ENCODE measurements at places on chromosomes 3 and 15.

DNA sequence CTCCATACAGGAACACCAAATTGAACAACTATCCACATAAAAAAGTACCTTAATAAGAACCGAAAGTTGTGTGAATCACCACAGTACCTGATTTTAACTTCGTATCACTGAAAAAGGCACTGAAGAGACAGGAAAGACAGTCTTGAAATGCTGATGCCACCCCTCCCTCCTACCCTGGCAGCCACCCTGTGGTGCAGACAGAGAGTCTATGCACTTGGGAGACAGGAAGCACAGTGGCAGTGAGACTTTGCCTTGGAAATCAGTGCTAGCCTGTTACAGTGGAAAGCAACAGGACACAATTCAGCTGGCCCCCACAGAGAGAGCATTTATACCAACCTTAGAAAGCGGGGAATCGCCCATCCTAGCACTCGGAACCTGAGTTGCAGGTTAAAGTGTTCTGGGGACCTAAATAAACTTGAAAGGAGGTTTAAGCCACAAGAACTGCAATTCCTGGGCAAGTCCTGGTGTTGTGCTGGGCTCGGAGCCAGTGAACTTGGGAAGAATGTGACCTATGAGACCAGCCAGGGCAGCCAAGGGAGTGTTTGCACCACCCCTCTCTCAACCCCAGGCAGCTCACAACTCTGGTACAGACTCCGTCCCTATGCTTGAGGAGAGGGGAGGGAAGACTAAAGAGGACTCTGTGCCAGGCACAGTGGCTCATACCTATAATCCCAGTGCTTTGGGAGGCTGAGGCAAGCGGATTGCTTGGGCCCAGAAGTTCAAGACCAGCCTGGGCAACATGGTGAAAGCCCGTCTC lies 240.1 kb downstream of the ISL2 start:
- DNase-seq = no peak

- no peak for DNase-seq
Measured at GRCh38 chr3:192935441-192935840, 17.8 kb upstream of the MB21D2 start.

GRCh38 chr3:25455441-25456132 lies 27.5 kb downstream of the RARB start:
- no peak for DNase-seq

- DNase-seq = no peak
Measured at GRCh38 chr3:54691289-54691771, 236.5 kb downstream of the LRTM1 start.

GRCh38 chr15:94080416-94080815 lies 150.9 kb upstream of the MCTP2 start:
- DNase-seq = no peak

DNA sequence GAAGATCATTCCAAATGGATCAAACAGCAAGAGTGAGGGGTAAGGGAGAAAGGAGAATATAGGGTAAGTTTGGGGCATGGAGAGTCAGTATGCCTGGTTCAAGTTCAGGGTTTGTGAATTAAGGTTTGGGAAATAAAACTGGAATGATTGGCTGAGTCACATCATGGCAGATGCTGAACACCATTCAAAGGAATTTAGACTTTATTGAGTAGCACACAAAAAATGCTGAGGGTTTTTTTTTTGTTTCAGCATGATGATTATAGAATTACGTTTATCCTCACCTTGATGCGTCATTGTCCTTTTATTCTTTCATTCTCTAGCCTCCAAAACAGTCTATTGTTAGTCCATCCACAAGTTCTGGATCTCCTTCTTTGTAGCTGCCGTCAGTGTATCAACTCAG lies 220.0 kb upstream of the UMPS start:
- no peak for DNase-seq

DNA sequence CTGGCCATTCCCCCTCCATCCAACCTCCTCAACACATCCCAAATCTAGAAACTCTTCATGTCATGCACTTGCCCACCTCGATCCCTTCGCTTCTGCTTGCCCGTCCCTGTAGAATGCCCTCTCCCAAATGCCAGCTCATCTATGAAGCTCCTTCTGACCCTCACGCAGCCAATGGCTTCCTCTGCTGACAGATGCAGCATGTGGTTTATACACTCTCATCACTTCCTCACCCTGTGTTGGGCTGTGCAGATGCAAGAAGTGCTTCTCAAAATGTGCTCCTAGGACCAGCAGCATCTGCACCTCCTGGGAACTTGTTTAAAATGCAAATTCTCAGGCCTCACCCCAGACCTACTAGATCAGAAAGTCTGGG lies 51.7 kb downstream of the SEMA5B start:
- no peak for DNase-seq

DNA sequence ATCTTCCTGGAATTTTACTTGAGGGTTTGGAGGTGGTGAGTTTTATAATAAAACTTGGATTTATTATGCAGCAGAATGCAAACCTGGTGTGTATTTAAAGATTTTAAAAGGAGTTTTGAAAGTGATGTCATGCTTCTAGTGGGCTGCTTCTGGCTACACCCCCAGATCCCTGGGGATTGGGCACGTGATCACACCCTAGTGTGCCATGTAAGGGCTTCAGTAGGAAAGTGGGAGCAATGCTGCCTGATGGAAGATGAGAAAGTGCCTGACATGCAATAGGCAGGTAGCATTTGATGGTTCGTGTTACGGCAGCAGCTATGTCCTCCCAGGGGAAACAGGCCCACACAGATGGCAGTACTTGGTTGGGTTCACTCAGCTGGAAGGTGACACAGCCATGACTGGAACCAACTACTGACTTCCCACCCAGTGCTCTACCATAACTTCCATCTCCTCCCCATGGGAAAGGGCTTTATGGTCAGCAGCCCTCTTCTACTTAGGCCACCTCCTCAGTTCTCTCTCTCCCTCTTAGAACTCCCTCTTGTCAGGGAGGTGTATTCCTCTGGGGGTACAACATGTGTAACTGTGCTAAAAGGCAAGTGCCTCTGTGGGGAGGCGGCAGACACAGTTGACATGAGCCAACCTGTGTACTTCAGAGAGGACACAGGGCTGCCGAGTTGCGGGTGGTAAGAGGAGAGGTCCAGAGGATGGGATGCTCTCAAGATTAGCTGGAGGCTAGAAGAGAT lies 5.6 kb downstream of the ITPKA start:
- DNase-seq = no peak

DNA sequence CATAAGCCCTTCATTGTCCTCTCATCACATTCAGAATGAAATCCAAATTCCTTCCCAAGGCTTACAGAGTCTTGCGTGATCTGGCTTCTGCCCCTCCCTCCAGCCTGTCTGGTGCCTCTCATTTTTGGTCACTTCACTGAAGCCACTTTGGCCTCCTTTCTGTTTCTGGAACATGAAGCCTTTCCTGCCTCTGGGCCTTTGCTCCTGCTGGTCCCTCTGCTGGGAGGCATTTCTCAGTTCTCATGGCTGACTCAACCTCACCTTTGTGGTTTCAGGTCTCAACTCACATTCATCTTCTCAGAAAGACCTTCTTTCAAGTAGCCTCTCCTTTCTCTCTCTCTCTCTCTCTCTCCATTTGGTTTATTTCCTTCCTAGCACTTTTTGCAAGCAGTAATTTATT lies 43.9 kb upstream of the BHLHE40 start:
- DNase-seq = no peak

GRCh38 chr3:41907330-41908073 lies 54.4 kb downstream of the ULK4 start:
- DNase-seq = no peak

All from stimulated activated CD8-positive, alpha-beta memory T cell treated with anti-CD3 and anti-CD28 coated beads, Interleukin-7, amount 100 ng/mL, for 24 hours (primary cell).